ENCODE measurements at places on chromosomes 7 and 10. TPM values are rescaled to one million over a fixed set of nuclear protein-coding genes. Genes with fewer than 3 reads are reported as not detected.

The ARID5B gene
- 139 TPM for total RNA-seq

The CALCR gene
- total RNA-seq: not detected

The ZSCAN25 gene
- 22.6 TPM for total RNA-seq

The TMEM176A gene
- 0.12 TPM for total RNA-seq

The PON1 gene
- not detected for total RNA-seq

The SCART1 gene
- total RNA-seq: 5.2 TPM

The LMOD2 gene
- not detected for total RNA-seq

The MKI67 gene
- 7.0 TPM for total RNA-seq

The CDCA7L gene
- 24.3 TPM for total RNA-seq

The AKR1C3 gene
- 41.5 TPM for total RNA-seq

The ARHGEF5 gene
- total RNA-seq: 10.1 TPM

The WIPF3 gene
- not detected for total RNA-seq

The ARHGEF35 gene
- 2.8 TPM for total RNA-seq

The SRGN gene
- 132 TPM for total RNA-seq

The TMEM196 gene
- not detected for total RNA-seq

The PIK3CG gene
- not detected for total RNA-seq

The CYP3A7 gene
- not detected for total RNA-seq

The CPEB3 gene
- total RNA-seq: 0.81 TPM

The HTRA1 gene
- 428 TPM for total RNA-seq

The HOXA6 gene
- not detected for total RNA-seq

The PON3 gene
- 2.2 TPM for total RNA-seq

The SPAM1 gene
- not detected for total RNA-seq

The NKX2-3 gene
- not detected for total RNA-seq

The TRIM73 gene
- 0.24 TPM for total RNA-seq

The CDHR1 gene
- total RNA-seq: under 0.01 TPM

The TYW1B gene
- total RNA-seq: 3.4 TPM

The CFTR gene
- under 0.01 TPM for total RNA-seq

The PLEKHA1 gene
- 26.9 TPM for total RNA-seq

The APBB1IP gene
- 5.2 TPM for total RNA-seq

The ASAH2 gene
- 0.12 TPM for total RNA-seq

The ZNF487 gene
- total RNA-seq: 5.6 TPM

The CUZD1 gene
- 0.32 TPM for total RNA-seq

The DMTF1 gene
- 98.2 TPM for total RNA-seq

The FZD1 gene
- total RNA-seq: 43.6 TPM

The CALHM3 gene
- not detected for total RNA-seq

The SLC18A3 gene
- not detected for total RNA-seq

The PLCE1 gene
- total RNA-seq: 0.61 TPM

The SPDYE2B gene
- total RNA-seq: not detected

The HTR7 gene
- total RNA-seq: 2.7 TPM

The DPP6 gene
- not detected for total RNA-seq

The POLR1F gene
- total RNA-seq: 21.9 TPM

The SLC26A5 gene
- total RNA-seq: not detected

The AFAP1L2 gene
- total RNA-seq: 1.8 TPM

The PRSS2 gene
- not detected for total RNA-seq

The PNLIPRP3 gene
- total RNA-seq: not detected

The ADAP1 gene
- 0.16 TPM for total RNA-seq

The TACR2 gene
- total RNA-seq: 0.12 TPM

The MMRN2 gene
- 1.6 TPM for total RNA-seq

The TUBAL3 gene
- not detected for total RNA-seq

The CALN1 gene
- not detected for total RNA-seq

All from hair follicle dermal papilla cell (primary cell).